ENCODE measurements at places on chromosomes 5 and 9. TPM values are rescaled to one million over a fixed set of nuclear protein-coding genes. Genes with fewer than 3 reads are reported as not detected.

CDX1 gene
- not detected for total RNA-seq

GRCh38 chr9:38096238-38096805 is 27.3 kb upstream of the SHB start:
- no peak for DNase-seq

DNA sequence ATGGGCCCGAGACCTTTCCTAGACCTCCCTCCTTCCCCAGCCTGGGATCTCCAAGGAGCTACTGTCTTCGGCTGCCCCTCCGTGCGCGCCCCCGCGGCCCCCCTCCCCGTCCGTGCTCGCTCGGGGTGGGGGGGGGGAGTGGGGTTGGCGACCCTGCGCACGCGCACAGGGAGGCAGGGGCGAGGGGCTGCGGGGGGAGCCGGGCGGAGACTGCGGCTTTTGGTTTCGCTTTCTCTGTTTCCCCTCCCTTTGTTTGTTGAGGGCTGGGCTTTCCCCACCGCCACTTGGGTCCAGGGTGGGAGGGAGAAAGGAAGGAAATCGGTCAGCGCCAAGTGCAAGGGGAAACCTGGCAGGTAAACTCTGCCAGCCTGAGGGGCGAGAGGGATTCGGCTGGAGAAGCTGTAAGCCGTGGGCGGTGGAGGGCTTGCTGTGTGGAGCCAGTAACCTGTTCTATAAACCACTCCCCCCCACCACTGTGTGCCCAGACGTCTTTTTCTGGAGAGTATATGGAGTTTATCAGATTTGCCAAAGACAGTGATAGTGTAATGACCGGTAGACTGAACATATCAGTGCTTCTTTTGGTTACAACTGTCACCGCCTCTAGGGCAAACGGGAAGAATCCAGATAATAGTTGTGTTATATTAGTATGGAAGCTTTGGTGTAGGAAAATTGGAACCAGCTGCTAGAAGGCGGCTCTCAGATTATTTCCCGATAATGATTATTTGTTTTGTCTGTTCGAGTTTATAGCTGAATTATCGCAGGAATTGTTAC is 684 bp downstream of the DNAJA1 start:
- DNase-seq: peak; percentile 75

- DNase-seq: no peak
These were observed 40.6 kb downstream of the USP20 start for GRCh38 chr9:129875687-129876395.

GRCh38 chr9:98726735-98727134 is 18.0 kb upstream of the GABBR2 start:
- DNase-seq: no peak

CCDC187 gene
- 0.09 TPM for total RNA-seq

DNA sequence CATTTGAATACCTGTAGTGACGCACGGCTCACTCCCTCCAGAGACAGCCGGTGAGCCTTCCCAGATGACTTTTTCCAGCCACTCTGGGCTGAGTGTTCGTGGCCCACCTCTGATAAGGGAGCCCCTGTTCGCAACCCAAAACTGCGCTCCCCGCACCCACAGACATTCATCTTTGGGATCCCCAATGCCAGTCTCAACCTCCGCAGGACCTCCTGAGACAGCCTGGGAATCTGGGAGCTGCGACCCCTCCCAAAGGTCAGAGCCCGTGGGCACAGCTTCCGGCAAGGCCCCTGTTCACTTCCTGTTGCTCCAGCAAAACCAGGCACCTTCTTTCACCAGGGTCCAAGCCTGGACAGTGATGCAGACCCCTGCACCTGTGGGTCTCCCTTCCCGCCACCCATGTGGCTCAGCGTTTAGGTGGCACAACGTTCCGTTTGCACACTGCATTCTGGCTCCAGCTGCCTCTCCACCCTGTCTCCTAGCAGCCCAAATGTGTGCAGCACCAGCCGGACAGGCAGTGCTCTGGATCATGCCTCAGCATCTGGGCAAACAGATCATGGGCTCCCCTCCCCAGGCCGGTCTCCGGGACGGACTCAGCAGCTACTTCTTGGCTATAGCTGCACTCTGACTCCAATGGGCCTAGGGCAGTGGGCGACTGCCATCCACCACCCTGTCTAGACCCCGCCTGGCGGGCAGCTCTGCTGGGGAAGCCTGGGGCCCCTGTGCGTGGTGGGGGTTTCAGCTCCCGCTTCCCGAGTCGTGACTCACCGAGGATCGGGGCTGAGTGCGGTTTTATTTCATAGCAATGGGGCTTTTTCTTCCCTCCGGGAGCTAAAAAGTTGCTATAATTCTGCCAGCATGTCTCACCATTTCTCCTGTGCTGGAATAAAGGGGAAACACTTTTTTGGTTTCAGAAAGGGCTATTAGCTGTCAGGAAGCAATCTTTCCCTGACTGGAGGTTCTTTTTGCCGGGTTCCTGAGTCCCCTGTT is 156.0 kb downstream of the OLFM1 start:
- no peak for DNase-seq

DNA sequence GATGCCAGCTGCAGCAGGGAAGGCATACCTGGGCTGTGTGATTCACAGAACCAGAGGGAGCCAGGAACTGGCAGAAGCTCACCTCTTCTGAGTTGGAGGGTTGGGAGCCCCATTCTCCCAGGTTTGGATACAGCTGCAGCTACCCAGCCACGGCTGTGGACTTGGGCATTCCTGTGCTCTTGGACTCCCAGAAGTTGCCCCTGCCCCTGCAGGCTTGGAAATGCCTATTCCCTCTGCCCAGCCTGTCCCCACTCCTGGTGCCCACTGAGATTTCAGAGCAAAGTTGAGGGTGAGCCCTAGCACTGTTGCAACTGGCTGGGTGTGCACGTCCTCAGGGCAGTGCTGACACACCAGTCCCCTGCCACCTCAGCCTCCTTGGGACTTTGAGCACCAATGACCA is 489.7 kb downstream of the SLCO4C1 start:
- no peak for DNase-seq

ABLIM3 gene
- total RNA-seq: 0.30 TPM

SPATA31E1 gene
- not detected for total RNA-seq

SLC27A6 gene
- 0.13 TPM for total RNA-seq

DNA sequence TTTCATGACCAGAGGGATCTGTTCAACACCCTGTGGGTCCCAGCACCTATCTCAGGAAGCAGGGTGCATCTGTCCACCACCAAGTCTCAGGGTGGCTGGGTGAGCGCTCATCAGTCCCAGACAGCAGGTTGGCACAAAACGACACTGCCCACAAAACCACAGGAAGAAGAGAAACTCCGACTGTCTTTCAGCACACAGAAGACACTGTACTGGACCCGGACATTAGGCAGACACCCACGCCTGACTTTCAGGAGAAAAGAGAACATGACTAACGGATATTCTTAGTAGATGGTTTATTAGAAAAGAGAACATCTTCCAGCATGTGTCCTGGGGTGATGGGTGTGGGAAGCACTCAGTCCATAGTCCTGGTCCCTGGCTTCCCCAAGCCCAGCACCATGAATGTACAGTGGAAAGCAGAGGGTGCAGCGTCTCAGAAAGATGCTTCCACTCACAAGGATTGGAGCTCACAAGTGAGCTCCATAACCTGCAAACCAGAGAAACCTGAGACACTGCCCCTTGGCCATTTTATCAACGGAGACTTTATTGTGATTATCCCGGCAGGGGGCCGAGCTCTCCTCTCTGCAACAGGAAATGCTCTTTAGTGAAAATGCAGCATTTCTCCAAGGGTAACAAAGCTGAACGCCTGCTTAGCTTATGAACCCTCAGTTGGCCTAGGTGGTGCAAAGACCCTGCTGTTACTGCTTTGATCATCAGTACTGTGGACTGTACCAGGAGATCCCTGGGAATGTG is 35.8 kb upstream of the LCP2 start:
- DNase-seq: peak; percentile 36

DNA sequence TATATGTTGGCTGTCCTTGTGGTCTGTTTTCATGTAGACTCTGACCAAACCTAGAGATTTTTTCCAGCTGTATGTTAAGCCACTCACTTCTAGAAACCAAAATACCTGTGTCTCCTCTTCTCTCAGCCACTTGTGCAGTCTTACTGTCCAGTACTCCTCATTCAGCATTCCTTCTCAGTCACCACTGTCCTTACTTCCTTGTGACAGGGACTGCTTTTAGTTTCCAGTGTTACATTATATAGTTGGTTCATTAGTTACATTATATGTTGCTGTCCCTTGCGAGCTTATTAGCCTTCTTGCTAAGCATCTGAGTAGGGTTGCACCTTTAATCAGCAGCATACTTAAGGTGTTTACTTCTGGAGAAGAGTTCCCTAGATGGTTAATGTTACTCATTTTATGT is 4.3 kb downstream of the ATP6V1G1 start:
- peak; percentile 24 for DNase-seq

DNA sequence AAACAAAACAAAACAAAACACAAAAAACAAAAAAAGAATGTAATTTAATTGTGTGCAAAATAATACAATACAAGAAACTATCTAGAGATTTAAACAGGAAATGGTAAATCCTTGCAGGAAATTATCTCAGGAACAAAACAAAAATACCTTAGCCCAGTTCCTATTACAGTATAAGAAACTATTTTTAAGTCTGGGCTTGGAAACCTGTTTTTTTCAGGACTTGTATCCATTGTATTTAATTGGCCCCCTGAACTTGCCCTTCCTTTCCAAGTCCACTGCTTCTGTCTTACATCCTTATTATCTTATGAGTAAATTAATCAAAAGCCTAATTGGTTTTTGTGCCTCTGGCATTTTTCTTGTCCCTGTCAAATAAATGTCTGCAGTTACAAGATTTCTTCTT is 48.5 kb downstream of the ST8SIA4 start:
- no peak for DNase-seq

- DNase-seq: no peak
These were observed 592.7 kb upstream of the BRINP1 start for GRCh38 chr9:119961774-119962424.

DNA sequence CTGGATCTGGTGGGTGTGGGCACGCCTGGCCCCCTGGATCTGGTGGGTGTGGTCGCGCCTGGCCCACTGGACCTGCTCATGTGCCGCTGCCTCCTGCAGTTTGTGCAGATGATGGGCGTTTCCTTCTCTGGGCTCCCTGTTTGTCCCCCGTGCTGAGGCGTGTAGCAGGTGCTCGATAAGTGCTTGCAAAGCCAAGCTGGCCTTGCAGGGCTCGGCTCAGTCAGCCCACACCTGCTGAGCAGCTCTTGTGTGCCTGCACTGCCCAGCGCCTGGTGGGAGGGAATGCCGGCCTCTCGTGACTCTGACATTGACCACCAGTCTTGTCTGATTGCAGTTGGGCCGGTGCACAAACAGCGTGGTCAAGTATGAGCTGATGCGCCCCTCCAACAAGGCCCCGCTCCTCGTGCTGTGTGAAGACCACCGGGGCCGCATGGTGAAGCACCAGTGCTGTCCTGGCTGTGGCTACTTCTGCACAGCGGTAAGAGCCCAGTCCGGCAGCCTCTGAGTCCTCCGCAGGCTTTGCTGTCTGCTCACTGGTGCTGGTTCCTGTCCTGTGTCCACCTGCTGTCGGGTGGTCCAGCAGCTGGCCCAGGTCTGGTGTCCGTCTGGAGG is 102.7 kb upstream of the CACNA1B start:
- DNase-seq: no peak

GRCh38 chr5:149588936-149589335 is 7.6 kb downstream of the ARHGEF37 start:
- no peak for DNase-seq

- DNase-seq: no peak
These were observed 405.3 kb upstream of the CLINT1 start for GRCh38 chr5:158264264-158264663.

GRCh38 chr9:35001803-35002502 is 12.4 kb downstream of the DNAJB5 start:
- no peak for DNase-seq

DNA sequence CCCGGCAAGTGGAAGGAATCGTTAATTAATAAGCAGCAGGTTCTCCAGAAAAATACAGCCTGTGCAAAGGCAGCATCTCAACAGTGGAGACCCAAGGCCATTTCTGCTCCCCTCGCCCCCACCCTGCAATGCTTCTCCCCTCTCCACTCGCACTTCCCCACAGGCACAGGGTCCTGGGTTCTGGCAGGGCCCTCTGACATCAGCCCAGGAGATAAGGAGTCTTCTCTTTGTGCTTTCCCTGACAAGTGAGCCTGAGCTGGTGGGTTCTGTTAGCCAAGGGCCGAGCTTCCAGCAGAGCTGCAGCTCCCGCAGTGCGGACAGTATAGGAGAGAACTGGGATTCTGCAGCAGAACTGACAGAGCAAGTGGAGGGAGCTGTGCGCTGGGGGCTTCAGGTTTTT is 257.5 kb downstream of the NSG2 start:
- DNase-seq: no peak

GRCh38 chr5:73694089-73694488 is 68.1 kb downstream of the ARHGEF28 start:
- no peak for DNase-seq

DNA sequence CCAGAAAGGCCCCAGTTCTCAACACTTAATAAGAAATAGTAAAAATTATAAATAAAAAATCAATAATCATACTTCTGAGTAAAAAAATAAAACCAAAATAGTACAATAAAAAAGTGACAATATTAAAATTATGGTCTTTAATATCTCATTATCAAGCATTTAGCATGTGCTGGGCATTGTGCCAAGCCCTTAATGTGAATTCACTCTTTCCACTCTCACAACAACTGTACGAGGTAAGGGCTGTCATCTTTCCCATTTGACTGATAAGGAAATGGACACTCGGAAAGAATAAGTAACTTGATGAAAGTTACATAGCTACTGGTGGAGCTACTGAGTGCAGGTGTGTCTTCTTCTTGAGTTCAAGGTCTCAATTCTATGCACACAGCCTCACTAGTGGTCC is 43.6 kb downstream of the SEC61B start:
- no peak for DNase-seq

GRCh38 chr5:150412319-150413175 is at the start of gene CD74:
Gene CD74, minus strand, starts transcription at chr5:150412910. Its CDS starts 161 bp downstream, at chr5:150412749.
- DNase-seq: peak; percentile 95

GRCh38 chr9:132864277-132864676 is 13.8 kb downstream of the AK8 start:
- no peak for DNase-seq

DNA sequence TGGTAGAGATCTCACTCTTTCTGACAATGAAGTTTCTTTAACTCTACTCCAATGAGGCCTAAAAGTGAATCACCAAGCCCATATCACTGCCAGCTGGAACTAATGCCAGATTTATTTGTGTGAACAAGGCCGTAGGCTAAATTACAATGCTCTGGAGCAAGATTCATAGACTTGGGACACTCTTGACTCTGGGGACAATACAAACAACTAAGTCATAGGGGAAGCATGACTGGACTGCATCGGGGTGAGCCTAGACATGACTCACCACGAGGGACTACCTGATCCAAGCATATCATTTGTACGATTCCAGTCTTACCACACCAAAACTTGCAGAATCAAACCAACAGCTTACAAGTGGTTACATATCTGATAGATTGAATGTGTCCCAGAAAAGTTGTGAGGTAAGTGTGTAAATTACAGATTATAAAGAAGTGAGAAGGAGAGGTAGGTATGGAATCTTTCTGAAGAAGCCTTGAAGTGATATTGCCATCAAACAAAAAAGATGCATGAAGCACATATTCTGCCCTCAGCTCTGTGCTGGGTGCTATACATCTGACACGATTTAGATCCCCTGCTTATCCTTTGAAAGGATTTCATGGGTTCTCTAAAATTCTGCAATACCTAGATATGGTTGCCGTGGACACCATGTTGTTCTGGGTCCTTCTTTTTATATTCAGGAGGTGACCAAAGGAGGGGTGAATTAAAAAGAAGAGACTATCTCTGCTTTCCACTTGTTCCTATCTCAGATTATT is 199.3 kb upstream of the PDE4D start:
- no peak for DNase-seq

- DNase-seq: peak; percentile 38
These were observed 85.7 kb upstream of the MELK start for GRCh38 chr9:36486933-36487481.

CDC20B gene
- total RNA-seq: not detected

IGFBPL1 gene
- not detected for total RNA-seq
